Activated CD4-positive, alpha-beta T cell treated with anti-CD3 and anti-CD28 coated beads for 24 hours (primary cell): ENCODE measurements at places on chromosomes 3 and 15.

GRCh38 chr3:8581806-8582445 is 62.7 kb downstream of the SSUH2 start:
- DNase-seq: no peak

GRCh38 chr3:189941125-189941524 is 179.6 kb downstream of the P3H2 start:
- DNase-seq: no peak

- DNase-seq: no peak
Observed at GRCh38 chr3:83092521-83093221, 1331.2 kb upstream of the GBE1 start.

GRCh38 chr3:32143849-32144757 is 37.7 kb downstream of the GPD1L start:
- peak; percentile 36 for DNase-seq

GRCh38 chr3:129305592-129306091 is 27.0 kb downstream of the HMCES start:
- no peak for DNase-seq

GRCh38 chr3:149657926-149658743 is at the start of gene WWTR1:
Gene WWTR1, minus strand, starts transcription at chr3:149658025. Its CDS starts 719 bp downstream, at chr3:149657306.
- peak; percentile 20 for DNase-seq

DNA sequence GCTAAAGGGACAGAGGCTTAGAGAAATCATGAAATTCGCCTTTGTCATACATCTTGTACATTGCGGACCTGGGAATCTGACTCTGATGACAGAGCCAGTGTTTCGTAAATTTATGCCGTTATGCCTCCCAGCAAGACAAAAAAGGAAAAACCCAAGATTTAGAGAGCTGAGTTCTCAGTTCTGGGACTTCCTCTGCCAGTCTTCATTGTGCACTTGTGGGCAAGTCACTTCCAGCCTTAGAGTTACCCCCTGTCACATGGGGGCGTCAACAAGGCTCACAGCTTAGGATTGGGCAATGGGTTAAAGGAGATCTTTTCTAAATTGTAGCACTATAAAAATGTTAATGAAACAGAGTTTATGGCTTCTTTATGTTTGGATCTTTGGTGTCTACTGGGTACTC is 41.9 kb upstream of the MITF start:
- DNase-seq: no peak

GRCh38 chr15:65819563-65819960 is 27.5 kb upstream of the DENND4A start:
- no peak for DNase-seq

- DNase-seq: no peak
Observed at GRCh38 chr3:190197346-190197763, 76.7 kb upstream of the P3H2 start.

- DNase-seq: no peak
Observed at GRCh38 chr3:158106766-158107471, 699 bp upstream of the SHOX2 start.

- DNase-seq: no peak
Observed at GRCh38 chr3:32046102-32046501, 60.3 kb upstream of the GPD1L start.

- DNase-seq: no peak
Observed at GRCh38 chr3:179309225-179310078, 13.4 kb upstream of the ZNF639 start.

DNA sequence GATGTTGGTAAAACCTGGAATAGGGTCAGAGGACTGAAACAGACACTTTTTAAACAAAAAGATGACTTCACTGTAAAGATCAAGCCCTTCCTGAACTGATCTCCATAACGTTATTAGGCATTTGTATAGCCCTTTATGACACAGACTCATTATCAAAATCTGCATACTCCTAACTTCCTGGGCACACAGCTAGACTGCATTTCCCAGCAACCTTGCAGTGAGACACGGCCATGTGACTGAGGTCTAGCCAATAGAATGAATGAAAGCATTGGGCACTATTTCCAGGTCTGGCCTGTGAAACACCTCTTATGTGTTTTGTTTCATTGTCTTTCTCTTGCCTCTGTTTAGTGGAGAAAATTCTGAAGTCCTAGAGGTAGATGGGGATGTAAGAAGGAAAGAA is 270.4 kb downstream of the NR1D2 start:
- no peak for DNase-seq

- DNase-seq: no peak
Observed at GRCh38 chr15:44132057-44132456, 63.0 kb downstream of the FRMD5 start.

GRCh38 chr3:16503191-16503776 is 10.2 kb downstream of the RFTN1 start:
- DNase-seq: no peak

DNA sequence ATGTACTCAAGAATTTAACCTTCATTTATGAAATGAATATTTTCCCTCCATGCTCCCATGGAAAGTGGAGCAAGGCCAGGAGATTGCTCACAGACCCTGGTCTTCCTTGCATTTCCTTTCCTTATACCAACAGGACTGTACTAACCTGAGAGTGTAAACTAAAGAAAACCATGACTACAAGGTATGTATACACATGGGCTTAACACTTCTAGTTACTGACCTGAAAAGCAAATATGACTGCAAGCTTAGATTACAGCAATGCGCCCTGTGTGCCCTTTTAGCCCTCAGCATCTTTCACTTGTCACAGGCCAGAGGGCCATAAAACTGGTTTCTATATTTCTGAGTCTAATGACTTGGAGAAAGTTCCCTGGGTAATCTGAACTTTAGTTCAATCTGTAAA is 52.1 kb downstream of the NEK10 start:
- DNase-seq: no peak

DNA sequence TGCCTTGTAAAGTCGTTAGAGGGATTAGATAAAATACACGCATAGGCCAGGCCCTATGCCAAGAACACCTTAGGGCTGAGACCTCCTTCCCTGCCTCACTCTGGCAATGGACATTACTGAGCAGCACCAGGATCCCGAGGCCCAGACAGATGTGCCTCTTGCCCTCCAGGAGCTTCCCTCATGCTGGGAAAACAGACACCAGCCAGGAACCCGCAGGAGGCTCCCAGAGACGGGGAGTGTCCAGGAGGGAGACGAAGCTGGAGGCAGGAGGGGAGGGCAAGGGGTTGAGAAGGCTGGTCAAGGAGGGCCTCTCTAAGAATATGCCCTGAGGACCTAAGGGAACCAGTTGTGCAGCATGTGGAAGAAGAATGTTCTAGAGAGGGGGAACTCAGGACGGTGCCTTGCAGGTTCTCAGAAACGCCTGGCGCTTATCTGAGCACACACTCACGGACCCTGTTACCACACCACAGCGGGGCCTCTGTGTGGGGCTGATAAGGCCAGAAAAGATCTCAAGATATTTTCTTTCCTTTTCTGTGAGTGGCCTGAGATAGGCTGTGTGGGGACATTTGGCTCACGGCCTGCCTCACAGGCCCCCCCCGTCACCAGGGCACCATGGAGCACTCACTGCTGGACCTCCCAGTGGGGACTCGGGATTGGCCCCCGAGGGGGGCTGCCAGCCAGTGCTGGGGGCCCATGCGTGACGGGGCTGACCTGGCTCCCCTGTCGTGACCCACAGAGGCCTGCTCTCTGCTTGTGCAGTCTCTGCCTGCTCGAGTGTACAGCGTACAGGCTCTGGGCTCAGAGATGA is 22.0 kb upstream of the CYP11A1 start:
- DNase-seq: no peak
